Activated CD8-positive, alpha-beta memory T cell treated with anti-CD3 and anti-CD28 coated beads for 1 hour (primary cell): ENCODE measurements at places on chromosomes 5 and 9.

DNA sequence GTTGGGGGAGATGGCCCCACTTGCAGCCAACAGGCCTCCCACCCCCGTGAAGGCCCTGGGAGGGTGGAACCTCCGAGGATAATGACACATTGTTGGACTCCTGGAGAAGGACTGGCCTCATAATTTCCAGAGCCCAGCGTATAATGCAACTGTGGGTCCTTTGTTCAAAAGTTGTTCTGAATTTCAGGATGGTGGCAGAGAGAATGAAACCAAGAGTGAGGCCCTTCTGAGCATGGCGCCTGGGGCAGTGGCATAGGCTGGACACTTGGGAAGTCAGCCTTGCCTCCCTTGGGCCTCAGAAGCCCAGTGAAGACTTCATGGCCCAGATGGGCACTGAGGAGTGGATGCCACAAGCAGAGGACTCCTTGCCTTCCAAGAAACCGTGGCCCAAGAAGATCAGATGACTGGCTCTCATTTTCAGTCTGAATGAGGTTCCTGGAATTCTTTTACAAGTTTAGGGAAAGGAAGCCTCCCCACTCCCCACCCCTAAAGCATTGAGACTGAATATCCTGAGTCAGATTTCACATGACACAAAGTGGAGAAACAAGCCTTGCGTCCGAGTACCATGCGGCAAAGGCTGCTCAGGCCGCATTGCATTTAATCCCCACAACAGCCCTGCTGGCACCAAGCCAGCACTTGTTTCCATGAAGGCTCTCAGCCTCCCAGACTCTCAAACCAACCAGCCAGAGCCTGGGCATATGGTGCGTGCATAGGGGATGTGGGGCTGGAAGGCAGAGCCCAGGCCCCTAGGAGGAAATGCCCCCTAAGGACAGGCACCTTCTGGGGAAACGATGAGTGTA lies 96.7 kb upstream of the SMIM23 start:
- DNase-seq = no peak

GRCh38 chr9:20408513-20408912 lies 213.8 kb downstream of the MLLT3 start:
- no peak for DNase-seq

GRCh38 chr5:100550531-100551051 lies 15.4 kb downstream of the FAM174A start:
- no peak for DNase-seq

DNA sequence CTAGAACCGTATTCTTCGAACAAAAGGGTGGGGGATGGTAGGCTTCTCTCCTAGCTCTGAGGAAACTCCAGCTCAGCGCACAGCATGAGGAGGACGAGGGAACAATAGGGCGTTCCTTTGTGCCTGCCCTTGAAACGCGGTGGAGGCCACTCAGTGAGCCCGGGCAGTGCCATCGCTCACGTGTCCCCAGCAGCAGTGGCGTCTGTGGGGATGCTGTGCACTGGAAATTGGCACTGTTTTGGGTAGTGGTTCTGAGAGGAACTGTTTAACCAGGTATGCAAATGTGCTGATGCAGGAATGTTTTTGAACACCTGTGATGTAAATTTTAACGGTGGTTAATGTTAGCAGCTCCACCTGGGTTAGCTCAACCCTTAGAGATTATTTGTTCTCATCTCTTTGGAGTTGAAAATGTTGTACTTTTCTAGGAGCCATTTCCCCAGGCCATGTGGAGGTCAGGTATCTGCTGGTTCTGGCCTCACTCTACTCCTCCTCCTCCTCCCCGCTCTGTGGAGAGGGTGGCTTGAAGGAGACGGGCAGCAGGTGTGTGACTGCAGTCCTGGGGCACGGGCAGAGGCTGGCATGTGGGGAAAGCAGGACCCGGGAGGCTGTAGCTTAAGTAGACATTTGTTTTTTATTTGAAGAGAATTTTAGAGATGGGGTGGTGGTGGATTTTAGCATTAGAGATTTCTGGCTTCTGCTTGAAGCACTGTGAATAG lies 48.3 kb downstream of the EHMT1 start:
- DNase-seq = no peak

DNA sequence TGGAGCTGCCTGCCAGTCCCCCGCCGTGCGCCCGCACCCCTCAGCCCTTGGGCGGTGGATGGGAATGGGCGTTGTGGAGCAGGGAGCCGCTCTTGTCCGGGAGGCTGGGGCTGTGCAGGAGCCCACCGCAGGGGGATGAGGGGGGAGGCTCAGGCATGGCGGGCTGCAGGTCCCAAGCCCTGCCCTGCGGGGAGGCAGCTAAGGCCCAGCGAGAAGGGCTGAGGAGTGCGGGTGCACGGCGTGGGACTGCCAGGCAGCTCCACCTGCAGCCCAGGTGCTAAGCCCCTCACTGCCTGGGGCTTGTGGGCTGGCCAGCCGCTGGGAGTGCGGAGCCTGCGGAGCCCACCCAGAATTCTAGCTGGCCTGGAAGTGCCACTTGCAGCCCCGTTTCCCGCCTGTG lies 991.7 kb upstream of the ARRDC3 start:
- DNase-seq = no peak

GRCh38 chr9:124834591-124834990 lies 18.7 kb upstream of the WDR38 start:
- DNase-seq = no peak

- DNase-seq = no peak
These were observed 20.3 kb upstream of the SH3RF2 start for GRCh38 chr5:145915970-145916638.

DNA sequence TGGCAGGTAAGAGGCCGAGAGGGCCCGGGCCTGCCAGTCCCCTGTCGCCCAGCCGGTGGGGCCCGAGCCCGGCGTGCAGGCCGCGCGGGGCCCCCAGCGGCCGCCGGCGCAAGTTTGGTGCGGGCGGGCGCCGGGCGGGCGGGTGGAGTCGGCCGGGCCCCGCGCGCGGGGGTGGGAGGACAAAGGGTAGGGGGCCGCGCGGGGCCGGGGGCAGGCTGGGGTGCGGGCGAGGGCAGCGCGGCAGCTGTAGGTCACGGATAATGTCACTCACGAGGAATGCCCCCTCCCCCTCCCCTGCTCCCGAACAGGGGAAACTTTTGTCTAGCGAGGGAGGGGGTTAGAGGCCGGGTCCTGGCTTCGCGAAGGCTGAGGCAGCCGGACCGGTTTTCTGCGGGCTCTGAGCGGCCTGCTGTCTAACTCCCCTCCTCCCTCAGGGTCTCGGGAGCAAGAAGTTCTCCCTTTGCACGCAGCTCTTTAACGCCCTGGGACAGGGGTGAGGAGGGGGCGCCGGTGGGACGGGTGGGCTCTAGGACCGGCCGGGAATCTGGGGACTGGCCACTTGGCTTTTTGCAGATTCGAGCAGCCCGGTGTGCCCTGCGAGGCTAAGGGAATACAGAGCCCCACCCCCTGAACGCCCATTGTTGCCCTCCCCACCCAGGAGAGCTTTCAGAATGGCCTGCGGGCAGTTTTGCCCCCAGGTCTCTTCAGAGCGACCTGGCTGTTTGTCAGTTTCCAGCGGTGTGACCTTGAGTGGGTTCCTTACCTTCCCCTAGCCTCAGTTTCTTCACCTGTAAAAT lies 21.3 kb upstream of the NDST1 start:
- DNase-seq = no peak

DNA sequence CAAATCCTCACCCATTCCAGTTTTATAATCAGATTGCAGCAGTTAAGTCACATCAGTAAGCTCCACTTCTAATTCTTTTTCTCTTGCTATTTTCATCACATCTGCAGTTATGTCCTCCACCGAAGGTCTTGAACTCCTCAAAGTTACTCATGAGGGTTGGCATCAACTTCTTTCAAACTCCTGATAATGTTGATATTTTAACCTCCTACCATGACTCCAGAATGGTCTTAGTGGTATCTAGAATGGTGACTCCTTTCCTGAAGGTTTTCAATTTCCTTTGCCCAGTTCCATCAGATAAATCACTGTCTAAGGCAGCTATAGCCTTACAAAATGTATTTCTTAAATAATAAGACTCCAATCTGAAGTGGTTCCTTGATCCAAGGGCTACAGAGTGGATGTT lies 53.8 kb upstream of the EDIL3 start:
- no peak for DNase-seq

DNA sequence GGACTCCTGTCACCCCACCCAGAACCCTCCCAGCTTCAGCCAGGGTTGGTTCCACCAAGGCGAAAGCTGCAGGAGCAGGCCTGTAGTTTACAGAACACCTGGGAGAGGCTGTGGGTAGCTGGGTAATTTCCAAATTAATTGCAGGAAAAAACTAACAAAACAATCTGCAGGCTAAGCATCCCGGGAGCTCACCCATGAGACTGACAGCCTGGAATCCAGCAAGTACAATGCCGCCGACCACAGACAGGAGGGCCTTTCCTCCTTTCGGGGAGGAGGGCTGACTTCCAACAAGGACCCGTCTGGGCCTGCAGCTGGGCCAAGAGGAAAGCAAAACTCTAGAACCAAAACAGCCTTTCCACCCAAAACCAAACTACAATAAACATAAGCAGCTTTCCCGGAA lies 10.3 kb downstream of the FOXE1 start:
- no peak for DNase-seq

GRCh38 chr9:97220894-97221477 lies 86.5 kb upstream of the CCDC180 start:
- DNase-seq = no peak

GRCh38 chr5:115033861-115034260 lies 135.8 kb downstream of the TRIM36 start:
- no peak for DNase-seq

GRCh38 chr5:155512329-155512728 lies 498.8 kb downstream of the KIF4B start:
- no peak for DNase-seq

- DNase-seq = no peak
These were observed 194.8 kb upstream of the TRPC7 start for GRCh38 chr5:136560126-136560525.

DNA sequence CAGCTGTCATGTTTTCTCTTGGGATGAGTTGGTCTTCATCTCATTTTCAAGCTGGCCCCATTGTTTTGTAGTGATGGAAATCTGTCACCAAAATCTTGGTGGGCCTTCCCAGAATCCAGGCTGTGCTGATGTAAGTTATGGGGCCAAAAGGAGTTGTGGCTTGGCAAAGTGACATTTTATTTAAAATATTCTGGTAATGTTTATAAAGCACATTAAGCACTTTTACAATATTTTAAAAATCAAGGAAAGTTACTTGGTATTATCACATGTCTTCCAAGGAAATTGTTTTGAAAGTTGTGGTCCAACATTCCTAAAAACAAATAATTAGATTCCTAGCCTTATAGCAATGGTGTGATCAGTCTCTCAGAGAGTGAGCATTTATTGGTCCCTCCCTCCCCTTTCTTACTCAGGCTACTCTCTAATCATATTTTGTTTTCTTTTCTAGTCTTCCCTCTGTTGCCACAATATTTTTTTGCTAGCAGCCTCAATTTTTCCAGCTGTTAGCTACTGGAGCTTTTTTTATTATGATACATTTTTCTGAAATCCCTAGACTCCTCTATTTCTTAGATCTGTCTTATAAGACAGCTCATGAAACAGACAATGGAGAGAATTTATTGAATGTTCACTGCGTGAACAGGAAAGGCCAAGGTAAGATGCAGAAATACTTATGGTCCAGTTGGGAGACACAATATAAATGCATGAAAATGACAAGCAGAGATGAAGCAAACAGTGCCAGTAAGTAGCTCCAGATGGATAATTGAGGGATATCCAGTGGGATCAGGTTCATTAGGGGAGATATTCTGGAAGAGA lies 408.1 kb upstream of the ZNF608 start:
- DNase-seq = no peak

GRCh38 chr5:98573834-98574320 lies 199.6 kb upstream of the RGMB start:
- no peak for DNase-seq

DNA sequence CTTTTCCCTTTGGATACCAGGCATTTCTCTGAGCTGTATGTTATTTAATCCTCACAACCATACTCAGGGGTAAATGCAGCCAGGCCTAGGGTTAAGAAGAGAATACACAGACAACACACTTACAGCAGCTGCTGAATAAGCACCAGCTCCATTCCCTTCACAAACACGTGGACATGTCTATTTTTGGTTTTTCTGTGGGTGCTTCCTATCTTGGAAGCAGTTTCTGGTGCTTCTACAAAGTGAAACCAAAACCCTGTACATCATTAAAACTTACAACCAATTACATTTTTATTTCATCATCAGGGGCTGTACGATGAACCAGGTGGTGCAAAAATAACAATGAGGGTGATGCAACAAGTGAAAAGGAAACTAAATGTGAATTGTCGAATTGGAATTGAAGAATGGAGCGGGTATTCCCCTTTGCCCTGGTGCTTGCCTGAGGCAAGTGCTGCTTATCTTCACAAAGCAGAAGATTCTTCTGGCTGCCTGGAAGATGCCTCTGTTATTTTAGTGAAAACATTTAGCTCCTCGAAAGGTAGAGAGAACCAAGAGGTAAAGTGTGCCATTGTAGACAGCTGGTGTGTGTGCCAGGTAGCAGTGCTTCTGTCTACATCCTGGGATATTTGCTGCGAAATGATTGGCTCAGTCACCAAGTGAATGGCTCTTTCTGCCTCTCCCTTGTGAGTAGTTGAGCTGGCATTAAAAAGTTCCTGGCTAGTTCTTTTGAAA lies 18.6 kb upstream of the IFNB1 start:
- DNase-seq = no peak

GRCh38 chr5:117245130-117245529 lies 670.5 kb upstream of the SEMA6A start:
- no peak for DNase-seq

- no peak for DNase-seq
These were observed 131.6 kb downstream of the GABRB2 start for GRCh38 chr5:161414896-161415295.

- no peak for DNase-seq
These were observed 91.8 kb downstream of the PDE8B start for GRCh38 chr5:77302247-77302646.

GRCh38 chr9:86602715-86603114 lies 248.5 kb upstream of the TUT7 start:
- DNase-seq = no peak

DNA sequence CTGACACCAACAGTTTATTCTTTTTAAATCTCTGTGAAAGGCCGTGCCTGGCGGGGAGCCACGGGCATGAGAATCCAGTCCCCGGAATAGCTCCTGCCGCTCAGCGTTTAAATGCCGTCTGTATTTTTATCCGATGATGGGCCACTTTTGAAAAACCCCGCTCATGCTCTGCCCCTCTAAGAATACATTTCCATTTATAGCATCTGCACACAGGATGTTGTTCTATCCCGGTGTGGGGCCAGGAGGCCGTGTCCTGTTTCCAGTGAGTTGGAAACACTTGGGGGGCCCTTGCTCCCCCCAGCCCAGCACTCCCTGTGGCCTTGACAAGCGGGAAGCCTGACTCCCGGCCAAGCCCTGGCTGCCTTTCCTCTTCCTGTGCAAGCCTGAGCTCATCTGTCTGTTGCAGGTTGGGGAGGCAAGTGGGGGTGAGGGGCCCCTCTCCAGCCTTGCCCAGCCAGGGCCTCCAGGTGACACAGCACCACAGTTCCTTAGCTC lies 39.0 kb downstream of the ERGIC1 start:
- no peak for DNase-seq

DNA sequence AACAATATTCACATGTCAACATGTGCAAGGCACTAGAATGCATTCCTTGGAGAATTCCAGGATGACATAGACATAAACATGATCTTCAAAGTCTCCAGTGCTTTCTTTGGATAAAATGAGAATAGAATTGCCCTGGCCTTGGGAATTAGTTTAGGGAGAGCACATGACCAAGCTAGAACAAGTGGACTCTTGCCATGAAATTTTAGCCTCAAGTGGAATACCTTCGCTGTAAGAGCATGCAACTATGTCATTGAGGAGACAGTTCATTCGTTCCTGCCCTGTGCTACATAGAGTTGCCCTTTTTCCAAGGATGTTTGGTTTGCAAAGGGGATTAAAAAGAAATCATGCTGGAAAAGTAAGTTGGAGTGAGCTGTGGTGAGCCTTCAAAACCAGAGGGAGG lies 42.7 kb downstream of the ZFAND5 start:
- DNase-seq = no peak

- no peak for DNase-seq
These were observed 33.9 kb downstream of the SH3PXD2B start for GRCh38 chr5:172420235-172420939.
